ENCODE measurements at places on chromosomes 7 and 10. TPM values are rescaled to one million over a fixed set of nuclear protein-coding genes. Genes with fewer than 3 reads are reported as not detected.

- DNase-seq: no peak
Measured at GRCh38 chr10:117535298-117536071, 7.1 kb upstream of the EMX2 start.

GRCh38 chr7:114182837-114183236 lies 231.8 kb upstream of the FOXP2 start:
- DNase-seq: no peak

The FKBP6 gene
- total RNA-seq: not detected

The SLC18A3 gene
- not detected for total RNA-seq

The NACAD gene
- total RNA-seq: not detected

- no peak for DNase-seq
Measured at GRCh38 chr10:55400075-55400849, 599.2 kb upstream of the PCDH15 start.

GRCh38 chr7:85041605-85042216 lies 145.1 kb downstream of the SEMA3D start:
- peak; percentile 3 for DNase-seq

The AFAP1L2 gene
- 0.37 TPM for total RNA-seq

- no peak for DNase-seq
Measured at GRCh38 chr7:82594665-82595064, 151.1 kb upstream of the CACNA2D1 start.

GRCh38 chr10:21297603-21298383 lies 227.7 kb downstream of the SKIDA1 start:
- DNase-seq: no peak

DNA sequence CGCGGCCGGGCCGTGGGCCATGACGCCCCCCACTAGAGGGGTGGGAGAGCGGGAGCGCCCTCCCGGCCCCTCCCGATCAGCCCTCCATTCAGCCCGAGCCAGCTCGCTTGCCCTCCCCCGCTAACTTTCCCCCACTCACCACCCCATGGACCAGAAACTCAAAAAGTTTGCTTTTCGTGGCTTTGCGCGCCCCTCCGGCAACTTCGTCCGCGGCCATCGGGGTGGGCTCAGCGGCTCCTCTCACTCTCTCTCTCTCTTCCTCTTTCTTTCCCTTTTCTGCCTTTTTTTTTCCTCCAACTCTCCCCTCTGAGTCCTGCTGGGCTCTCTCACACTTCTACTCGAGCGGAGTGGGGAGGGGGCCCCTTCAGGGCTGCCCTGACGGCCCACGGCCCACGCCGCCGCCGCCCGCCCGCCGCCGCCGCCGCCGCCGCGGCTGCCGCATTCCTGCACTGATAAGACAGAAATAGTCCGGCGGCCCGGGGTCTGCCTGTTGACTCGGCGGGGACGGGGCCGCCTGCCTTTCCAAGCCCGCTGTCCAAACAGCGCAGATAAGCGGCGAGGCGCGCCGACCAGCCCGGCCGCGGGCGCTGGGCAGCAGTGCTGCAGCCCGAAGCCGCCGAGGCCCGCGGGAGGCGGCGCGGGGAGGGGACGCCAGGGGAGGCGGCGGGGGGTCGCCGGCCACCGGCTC lies at the start of gene SMARCD3:
TSS of gene SMARCD3 (minus strand) at position 349 of the 688 bp plus-strand sequence. CDS start at position 217, 132 bp downstream.
- DNase-seq: no peak

The CPED1 gene
- 0.77 TPM for total RNA-seq

DNA sequence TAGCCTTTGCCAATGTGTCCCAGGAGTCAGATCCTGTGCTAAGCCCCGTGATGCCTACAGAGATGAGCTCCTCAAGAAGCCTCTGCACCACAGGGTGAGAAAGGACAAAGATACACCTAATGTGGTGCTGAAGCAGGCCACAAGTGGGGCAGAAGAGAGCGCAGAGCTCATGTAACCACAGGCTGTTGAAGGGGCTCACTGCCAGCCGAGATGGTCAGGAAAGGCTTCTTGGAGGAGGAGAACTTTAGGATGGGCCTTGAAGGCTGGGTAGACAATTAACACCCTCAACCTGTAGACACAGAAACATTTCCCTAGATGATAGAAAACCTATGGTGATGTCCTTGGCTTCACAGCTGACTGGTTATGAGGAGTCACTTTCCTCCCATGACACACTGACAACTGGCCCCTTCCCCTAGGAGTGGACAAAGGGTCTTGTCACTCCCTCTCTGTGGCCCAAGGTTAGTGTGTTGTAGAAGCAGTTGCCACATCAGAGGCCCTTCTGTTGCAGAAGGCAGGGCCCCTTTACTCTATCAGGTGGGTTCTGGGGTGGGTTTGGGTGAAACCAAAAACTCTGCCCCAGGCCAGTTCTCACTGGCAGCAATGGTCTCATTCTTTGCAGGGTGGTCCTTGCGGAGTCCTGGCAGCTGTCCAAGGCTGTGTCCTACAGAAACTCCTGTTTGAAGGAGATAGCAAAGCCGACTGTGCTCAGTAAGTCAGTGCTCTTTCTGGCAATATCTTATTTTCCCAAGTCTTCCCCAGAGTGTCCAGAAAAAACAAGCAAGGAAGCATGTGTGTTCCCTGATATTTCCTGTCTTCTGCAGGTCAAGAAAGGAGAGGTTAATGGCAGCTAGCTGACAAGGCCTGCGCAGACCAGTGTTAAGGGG lies 69.2 kb downstream of the MINDY4 start:
- DNase-seq: no peak

The OR2A7 gene
- total RNA-seq: 2.3 TPM
